ENCODE measurements at places on chromosomes 11 and 22. TPM values are rescaled to one million over a fixed set of nuclear protein-coding genes. Genes with fewer than 3 reads are reported as not detected.

Gene VPREB1
- total RNA-seq = not detected

Gene CENATAC
- total RNA-seq = 17.6 TPM

Gene GUCY1A2
- 14.5 TPM for total RNA-seq

- DNase-seq = no peak
- H3K4me3 ChIP-seq = no peak overlapping the region
- H3K36me3 ChIP-seq = no peaks in the 10 kb centered on the region
- peaks cover 8% of the 10 kb centered on the region for H3K4me1 ChIP-seq
Observed at GRCh38 chr11:35893796-35894475, 49.9 kb upstream of the LDLRAD3 start.

DNA sequence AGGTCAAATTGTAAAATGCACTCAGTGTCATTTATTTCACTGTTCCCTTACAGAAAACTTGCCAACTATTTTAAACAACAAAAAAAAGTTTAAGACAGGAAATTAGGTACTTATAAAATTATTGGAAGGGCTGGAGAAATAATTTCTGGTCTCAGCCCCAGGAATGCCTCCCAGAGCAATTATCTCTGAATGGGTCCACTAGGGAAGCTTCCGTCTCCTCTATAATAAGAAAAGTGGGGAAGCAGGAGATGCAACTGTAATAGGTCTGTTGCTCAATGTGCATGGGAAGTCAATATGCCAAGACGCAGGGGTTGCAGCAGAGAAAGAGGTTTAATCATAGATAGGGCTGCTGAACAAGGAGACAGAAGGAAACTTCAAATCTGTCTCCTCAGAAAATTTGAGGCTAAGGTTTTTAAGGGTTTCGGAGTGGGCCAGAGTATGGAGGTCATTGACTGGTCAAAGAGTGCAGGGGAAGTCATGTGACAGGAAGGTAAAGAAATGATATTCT is 10.9 kb upstream of the RNF141 start:
- H3K27me3 ChIP-seq = no peaks in the 10 kb centered on the region
- no peak overlapping the region for H3K27ac ChIP-seq
- DNase-seq = no peak
- no peaks in the 10 kb centered on the region for H3K4me1 ChIP-seq

- DNase-seq = peak; percentile 67
- H3K27me3 ChIP-seq = no peaks in the 10 kb centered on the region
- no peak overlapping the region for H3K4me3 ChIP-seq
- no peaks in the 10 kb centered on the region for H3K36me3 ChIP-seq
Observed at GRCh38 chr11:65225279-65226102, 36.3 kb upstream of the POLA2 start.

- no peak overlapping the region for H3K27ac ChIP-seq
- H3K4me1 ChIP-seq = no peaks in the 10 kb centered on the region
- H3K27me3 ChIP-seq = no peaks in the 10 kb centered on the region
Observed at GRCh38 chr11:88384004-88384668, 46.6 kb upstream of the CTSC start.

- H3K27me3 ChIP-seq = no peaks in the 10 kb centered on the region
- no peaks in the 10 kb centered on the region for H3K36me3 ChIP-seq
- no peak for DNase-seq
- no peak overlapping the region for H3K4me3 ChIP-seq
- no peak overlapping the region for H3K27ac ChIP-seq
Observed at GRCh38 chr22:27726331-27726685, 75.2 kb downstream of the MN1 start.

DNA sequence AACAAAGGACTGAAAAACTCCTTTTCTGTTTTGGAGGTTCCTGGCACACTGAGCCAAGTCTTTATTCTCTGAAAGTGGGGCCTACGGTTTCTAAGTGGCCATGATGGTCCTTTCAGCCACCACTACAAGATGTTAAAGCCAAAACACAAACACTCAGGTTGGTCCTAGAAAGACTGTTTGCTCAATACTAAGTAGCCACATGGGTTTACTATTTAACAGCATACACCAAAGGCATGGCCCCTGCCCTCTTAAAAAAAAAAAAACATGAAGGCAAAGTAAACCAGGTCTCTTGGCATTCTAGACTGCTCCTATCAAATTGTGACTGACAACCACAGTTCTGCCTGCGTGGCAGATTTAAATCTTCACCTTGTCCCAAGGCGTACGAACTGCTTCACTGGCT is 123.6 kb upstream of the BID start:
- H3K4me1 ChIP-seq = no peaks in the 10 kb centered on the region
- no peak overlapping the region for H3K27ac ChIP-seq
- H3K36me3 ChIP-seq = peaks cover 43% of the 10 kb centered on the region
- H3K4me3 ChIP-seq = no peak overlapping the region
- no peak for DNase-seq

DNA sequence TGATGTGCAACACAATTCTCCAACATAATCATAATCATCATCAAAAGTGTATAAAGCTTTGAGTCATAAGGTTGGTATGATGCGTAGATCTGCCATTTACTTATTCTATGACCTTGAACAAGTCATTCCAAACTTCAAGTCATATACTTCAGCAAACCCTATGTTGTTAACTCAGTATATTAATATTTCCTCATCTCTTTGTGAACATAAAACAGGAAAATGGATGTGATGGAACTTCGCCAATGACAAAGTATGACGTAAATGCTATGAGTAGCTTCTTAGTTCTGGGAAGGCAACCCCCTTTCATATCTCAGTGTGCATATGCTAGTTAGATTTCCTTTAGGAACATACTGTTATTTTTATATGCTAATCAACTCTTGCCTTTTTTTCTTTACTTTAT is 102.7 kb upstream of the ANO3 start:
- no peaks in the 10 kb centered on the region for H3K36me3 ChIP-seq
- H3K4me1 ChIP-seq = no peaks in the 10 kb centered on the region
- H3K27ac ChIP-seq = no peak overlapping the region

DNA sequence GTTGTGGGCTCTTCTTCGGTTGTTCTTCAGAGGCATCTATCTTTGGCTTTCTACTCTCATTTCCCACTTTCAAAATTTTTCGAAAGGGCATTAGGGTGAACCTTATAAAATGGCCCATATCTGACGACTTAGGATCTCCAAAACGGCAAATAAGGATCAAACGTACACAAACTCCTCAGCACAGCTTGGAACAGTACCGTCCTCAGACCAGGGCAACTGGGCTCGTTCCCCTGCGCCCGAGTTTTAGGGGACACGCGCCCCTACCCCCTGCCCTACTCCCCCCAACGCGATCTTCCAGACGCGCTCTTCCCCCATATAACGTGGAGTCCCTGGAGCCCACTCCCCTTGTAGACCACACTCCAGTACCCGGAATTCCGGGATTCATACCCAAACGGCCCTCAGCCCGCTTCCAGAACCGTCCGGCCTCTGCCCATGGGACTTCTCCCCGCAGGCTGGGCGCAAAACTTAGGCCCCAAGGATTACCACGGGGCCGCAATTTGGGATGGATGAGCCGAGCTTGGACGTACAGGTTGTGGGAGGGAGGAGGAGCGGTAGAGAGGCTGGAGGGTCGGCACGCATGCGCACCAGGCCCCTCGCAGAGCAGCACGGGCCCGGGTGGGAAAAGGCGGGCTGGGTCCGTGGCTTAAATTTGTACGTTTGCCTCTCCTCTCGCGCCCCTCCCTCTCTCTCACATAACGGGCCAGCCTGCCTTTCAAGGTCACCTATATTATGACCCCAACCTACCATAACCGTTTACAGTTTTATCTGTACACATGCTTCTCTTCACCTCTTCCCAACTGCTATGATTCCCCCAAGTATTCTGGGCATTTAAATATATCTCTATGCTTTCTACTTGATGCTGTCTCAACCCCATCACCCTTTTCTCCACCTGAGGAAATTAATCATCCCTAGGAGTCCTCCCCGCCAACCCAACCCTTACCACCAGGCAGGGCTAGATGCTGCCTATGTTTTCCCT is 3.4 kb downstream of the CCDC89 start:
- H3K27ac ChIP-seq = no peak overlapping the region
- no peaks in the 10 kb centered on the region for H3K36me3 ChIP-seq
- H3K4me1 ChIP-seq = no peaks in the 10 kb centered on the region
- no peaks in the 10 kb centered on the region for H3K27me3 ChIP-seq

DNA sequence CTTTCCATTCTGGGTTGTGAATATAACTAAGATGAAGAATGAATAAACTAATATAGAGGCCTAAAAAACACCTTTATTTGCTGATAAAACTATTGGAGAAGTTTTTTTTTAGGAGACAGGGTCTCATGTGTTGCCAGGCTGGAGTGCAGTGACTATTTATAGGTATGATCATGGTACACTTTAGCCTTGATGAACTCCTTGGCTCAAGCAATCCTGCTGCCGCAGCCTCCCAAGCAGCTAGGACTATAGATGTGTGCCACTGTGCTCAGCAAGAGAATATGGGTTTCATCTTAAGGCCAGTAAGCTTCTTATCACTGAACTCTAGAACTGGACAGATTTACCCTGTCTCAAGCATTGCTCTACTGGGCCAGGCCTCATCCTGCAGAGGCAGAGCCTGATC is 26.6 kb downstream of the CCDC90B start:
- no peaks in the 10 kb centered on the region for H3K4me1 ChIP-seq
- no peak for DNase-seq
- no peak overlapping the region for H3K27ac ChIP-seq
- no peak overlapping the region for H3K4me3 ChIP-seq

DNA sequence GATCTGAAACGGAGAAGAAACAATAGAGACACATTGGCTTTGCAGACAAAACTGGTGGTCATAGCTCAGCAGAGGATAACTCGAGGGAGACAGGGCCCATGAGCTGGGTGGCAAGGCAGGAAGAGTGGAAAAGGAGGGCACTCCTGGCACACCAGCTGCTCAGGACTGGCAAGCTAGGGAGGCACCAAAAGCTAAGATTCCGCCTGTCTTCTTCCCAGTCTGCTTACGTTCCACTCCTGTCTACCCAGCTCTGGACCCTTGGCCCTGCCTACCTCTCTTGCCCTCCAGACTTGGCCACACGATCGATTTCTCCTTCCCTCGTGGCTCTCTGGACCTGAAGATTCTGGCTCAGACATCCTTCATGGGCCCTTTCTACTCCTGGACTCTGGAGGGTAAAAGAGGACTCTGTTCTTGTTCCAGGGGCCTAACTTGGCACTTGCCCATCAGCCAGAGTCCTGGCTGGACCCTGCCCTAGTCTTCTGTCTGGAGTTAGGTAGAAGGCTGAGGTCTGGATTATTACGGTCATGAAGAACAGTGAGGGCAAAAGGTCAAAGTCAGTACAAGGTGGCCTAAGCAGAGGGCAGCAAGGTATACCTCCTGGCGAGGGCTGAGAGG is 115.2 kb upstream of the PITPNB start:
- no peak overlapping the region for H3K27ac ChIP-seq
- peaks cover 14% of the 10 kb centered on the region for H3K4me1 ChIP-seq
- H3K27me3 ChIP-seq = no peaks in the 10 kb centered on the region
- DNase-seq = no peak
- H3K4me3 ChIP-seq = no peak overlapping the region
- H3K36me3 ChIP-seq = no peaks in the 10 kb centered on the region

DNA sequence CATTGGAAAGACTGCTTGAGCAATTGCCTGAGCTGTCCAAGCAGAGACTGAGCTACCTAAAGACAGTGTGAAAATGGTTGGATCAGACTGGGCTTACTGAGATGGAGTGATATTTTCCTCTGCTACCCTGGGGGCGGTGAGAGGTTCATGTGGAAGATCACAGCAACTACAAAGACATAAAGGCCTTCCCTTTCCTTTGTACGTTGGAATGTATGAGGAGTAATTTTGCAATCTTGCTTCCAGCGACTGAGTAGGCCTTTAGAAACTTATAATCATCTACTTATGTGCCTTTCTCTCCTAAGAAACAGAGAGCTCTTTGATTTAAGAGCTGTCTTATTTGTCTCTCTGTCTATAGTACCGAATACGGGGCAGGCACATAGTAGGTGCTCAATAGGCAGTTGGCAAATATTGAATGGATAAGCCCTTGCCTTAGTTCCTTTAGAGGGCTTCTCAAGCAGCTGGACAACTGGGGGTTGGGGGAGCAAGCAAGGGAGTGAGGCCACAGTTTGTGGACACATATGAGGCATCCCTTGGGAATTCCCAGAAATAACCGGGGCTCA is 2.4 kb upstream of the HEPACAM start:
- no peak for DNase-seq
- H3K4me1 ChIP-seq = no peaks in the 10 kb centered on the region
- H3K27ac ChIP-seq = no peak overlapping the region
- H3K27me3 ChIP-seq = peaks cover 2% of the 10 kb centered on the region
- no peaks in the 10 kb centered on the region for H3K36me3 ChIP-seq

- H3K4me3 ChIP-seq = no peak overlapping the region
Observed at GRCh38 chr11:115580927-115581680, 76.9 kb upstream of the CADM1 start.

GRCh38 chr11:35235936-35236666 is 97.1 kb downstream of the CD44 start:
- DNase-seq = peak; percentile 78
- no peak overlapping the region for H3K4me3 ChIP-seq
- peaks cover 56% of the 10 kb centered on the region for H3K4me1 ChIP-seq
- H3K27me3 ChIP-seq = no peaks in the 10 kb centered on the region
- H3K36me3 ChIP-seq = no peaks in the 10 kb centered on the region

DNA sequence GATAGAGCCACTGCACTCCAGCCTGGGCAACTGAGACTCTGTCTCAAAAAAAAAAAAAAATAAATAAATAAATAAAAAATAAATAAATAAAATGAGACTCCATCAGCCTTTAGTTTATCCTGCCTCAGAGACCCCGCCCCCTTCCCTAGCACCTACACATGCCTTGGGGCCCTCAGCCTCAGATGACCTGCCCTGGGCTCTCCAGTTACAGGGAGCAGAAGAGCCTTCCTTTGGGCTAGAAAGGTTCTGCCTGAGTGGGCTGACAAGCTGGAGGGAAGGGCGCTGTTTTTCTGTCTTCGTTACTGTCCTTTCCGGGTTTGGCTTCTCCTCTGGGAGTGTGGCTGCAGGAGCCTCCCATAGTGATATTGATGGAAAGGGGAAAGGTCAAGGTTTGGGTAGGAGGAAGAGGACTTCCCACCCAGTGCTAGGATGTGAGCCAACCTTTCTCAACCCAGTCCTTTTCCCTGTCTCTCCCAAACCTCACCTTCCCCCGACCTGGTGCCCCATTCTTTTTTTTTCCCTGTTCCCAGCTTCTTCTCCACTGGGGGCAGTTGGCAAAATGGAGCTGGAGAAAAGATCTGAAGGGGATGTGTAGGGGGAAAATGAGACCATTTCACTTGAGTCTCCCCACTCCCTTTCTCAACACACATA is 1.5 kb upstream of the SF3B2 start:
- peaks cover 6% of the 10 kb centered on the region for H3K36me3 ChIP-seq
- H3K4me1 ChIP-seq = peaks cover 5% of the 10 kb centered on the region
- peak overlapping the region; percentile 93 for H3K27ac ChIP-seq
- no peak for DNase-seq
- H3K27me3 ChIP-seq = no peaks in the 10 kb centered on the region

DNA sequence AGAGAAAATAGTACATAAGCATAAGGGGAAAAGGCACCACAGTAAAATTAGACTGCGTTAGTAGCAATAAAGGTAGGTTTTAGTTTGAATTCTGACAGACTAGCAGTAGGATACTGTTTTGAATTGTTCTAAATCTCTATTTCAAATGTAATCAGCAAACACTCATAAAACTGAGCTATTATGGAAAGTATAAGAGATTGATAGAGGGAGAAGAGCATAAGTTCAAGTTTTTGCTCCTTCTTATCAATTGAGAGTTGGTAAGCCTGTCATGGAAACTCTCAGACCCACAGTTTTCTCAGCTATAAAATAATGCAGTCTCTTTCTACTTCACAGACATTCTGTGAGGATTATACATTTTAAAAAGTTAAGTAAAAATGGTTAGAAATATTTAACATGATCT is 840.2 kb upstream of the CNTN5 start:
- H3K27me3 ChIP-seq = no peaks in the 10 kb centered on the region
- DNase-seq = no peak
- no peak overlapping the region for H3K27ac ChIP-seq
- no peaks in the 10 kb centered on the region for H3K36me3 ChIP-seq

- DNase-seq = no peak
- H3K36me3 ChIP-seq = no peaks in the 10 kb centered on the region
- no peaks in the 10 kb centered on the region for H3K4me1 ChIP-seq
- H3K27me3 ChIP-seq = no peaks in the 10 kb centered on the region
Observed at GRCh38 chr11:122234257-122234656, 118.2 kb upstream of the BLID start.

Data from pancreas (tissue), 10 donors.